ENCODE measurements at places on chromosomes 7 and 10.

- no peak for DNase-seq
Observed at GRCh38 chr7:19557726-19558465, 150.9 kb downstream of the POLR1F start.

- no peak for DNase-seq
Observed at GRCh38 chr7:137836113-137836509, 10.7 kb downstream of the DGKI start.

GRCh38 chr7:46320956-46321355 lies 399.9 kb upstream of the IGFBP3 start:
- DNase-seq: no peak

GRCh38 chr10:119003572-119004289 lies 25.8 kb upstream of the NANOS1 start:
- DNase-seq: no peak

GRCh38 chr10:32963096-32963495 lies 5.1 kb upstream of the ITGB1 start:
- DNase-seq: no peak

GRCh38 chr10:66586897-66587679 lies 338.7 kb upstream of the LRRTM3 start:
- DNase-seq: no peak

DNA sequence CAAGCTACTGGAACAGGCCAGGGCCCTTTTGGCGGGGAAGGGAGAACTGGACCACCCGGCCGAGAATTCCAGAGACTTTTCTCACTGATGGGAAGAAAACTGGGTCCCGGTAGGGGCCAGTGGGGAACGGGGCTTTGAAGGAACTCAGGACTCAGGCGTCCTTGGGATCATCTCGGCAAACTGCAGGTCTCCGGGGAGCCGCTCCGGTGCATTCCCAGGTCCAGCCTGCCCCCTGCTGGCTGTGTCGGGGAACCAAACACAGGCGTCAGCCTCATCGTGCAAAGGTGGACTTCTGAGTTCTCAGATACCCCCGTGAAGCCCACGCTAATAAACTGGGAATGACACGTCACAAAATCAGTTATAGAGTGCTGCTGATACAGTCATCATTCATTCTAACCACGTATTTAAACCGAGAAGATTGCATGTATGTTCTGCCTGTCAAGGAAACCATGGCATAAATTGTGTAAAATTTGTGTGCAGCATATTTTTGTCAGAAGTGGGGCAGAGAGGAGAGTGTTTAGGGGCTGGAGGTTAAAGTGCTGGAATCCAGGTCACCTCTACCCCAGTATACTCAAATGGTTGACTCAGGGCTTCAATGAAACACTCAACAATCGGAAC lies 76.1 kb upstream of the CPXM2 start:
- DNase-seq: peak; percentile 29

DNA sequence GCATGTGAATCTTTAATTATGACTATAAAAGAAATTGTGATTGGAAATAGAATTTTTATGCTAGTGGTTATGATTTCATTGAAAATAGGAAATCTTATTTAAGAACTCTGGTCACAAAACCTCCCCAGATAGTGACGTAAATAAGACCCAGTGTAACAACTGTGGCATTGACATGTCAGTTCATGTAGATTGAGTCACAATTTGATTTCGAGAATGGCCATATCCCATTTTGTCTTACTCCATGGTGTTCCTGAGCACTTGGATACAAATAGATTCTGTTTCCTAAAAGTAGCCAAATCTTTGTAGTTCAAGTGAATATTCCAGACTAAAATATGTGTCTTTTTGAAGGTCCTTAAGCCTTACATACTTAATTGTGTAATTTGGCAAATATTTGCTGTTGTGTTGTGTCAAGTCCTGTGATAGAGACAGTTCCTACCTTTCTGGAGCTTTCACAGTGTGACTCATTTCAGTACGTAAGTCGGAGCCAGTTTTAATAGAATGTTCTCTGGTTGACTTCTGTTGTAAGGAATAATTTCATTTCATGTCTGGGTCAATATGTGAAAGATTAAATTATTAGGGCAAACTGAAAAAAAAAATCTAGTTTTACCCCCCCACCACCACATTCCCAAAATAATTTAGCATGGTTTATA lies 37.1 kb upstream of the TOMM7 start:
- no peak for DNase-seq

DNA sequence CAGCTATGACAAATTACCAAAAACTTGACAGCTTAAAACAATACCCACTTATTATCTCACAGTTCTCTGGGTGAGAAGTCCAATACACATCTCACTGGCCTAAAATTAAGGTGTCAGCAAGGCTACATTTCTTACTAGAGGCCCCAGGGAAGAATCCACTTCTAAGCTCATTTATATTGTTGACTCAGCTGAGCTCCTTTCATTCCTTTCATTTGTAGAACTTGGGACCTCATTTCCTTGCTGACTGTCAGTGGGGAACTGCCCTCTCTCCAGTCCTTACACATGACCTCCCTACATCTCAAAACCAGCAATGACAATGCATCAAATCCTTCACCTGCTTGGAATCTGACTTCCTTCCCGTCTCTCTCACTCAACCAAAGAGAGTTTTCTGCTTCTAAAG lies 240.3 kb downstream of the IPMK start:
- no peak for DNase-seq

- DNase-seq: no peak
Observed at GRCh38 chr10:14909101-14909500, 30.4 kb downstream of the SUV39H2 start.

DNA sequence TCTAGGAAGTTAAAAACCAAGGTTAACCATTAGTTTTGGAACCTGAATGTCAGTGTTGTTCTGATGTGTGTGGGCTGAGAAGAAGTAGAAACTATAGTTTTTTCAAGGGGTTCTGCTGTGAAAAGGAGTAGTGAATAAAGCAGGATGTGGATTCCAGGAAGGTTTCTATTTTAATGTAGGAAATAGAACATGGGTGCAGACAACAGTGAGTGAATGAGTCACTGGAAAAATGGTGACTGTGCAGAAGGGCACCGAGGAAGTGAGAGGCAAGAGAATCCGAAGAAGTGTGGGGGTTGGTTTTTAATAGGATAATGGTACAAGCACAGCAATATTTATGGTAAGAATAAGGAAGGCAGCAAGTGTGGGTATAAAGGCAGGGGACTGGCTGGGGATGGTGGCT lies 120.4 kb downstream of the ARHGAP21 start:
- DNase-seq: no peak

DNA sequence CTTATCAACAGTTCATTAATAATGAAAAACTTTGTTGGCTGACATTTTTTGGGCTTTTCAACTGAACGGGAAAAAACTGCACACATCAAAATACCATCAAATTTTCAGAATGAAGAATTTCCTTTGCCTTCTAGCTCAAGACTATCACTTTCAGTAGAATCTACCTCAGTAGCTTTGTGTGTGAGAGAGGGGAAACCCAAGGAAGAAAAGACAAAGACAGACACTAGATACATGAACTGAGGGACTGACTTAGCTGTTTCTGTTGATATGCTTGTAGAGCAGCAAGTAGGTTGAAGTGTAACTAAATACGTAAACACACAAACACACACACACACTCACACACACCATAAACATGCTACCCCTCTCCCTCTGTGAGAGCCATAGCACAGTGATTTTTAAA lies 257.1 kb downstream of the CDK14 start:
- DNase-seq: no peak

DNA sequence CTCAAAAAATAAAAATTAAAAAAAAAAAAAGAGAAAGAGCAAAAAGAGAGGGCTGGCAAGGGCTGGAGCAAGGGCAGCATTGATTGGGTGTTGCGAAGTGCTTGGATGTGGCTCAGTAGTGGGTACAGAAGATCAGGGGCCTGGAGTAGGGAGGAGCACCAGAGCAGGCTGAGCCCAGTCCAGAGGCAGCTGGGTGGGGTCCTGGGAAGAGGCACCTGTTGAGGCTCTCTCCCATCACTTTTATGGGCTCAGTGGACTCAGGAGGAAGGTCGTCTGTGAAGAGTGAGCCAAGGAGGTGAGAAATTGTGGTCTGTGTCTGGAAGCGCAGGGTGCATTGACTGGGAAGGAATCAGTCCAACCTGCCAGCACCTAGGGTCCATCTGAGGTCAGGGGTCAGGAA lies 11.8 kb upstream of the ZMIZ2 start:
- no peak for DNase-seq

DNA sequence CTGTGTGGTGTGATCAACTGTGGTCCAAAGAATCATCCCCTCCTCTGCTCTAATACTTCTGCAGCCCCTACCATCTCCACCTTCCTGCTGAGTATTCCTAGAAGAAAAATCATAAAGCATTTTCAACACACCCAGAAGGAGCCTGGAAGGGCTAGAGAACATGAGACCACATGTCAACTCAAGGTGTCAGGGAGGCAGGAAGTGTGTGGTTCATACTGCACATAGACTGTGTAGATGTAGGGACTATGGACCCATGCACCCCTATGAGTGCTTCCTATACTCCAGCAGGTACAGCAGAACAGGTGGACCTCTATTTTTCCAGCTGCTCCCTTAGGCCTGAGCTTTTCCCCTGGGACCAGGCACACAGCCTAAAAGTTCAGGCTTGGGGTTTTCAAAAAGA lies 2.6 kb upstream of the ZNF746 start:
- DNase-seq: no peak
